ENCODE measurements at places on chromosomes 7 and 10.

- no peak for DNase-seq
These were observed 85.2 kb downstream of the ADAM12 start for GRCh38 chr10:126302826-126303665.

DNA sequence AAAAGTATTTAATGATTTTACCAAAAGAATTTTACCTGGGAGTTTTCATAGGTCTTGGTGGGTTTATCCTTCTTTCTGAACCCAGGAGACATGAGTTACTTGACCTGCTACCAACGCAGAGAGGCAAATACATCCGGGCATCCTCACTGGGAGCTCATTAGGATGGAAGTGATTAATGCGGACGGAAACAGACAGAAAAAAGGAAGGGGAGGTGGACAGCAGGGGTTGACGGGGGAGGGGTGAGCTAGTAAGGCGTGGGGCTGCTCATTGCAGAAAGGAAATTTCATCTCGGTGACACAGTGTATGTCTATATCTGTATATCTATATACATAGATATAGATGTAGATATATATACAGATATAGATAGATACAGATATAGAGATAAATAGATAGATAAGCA, 408.2 kb upstream of the ADARB2 start:
- no peak for DNase-seq

DNA sequence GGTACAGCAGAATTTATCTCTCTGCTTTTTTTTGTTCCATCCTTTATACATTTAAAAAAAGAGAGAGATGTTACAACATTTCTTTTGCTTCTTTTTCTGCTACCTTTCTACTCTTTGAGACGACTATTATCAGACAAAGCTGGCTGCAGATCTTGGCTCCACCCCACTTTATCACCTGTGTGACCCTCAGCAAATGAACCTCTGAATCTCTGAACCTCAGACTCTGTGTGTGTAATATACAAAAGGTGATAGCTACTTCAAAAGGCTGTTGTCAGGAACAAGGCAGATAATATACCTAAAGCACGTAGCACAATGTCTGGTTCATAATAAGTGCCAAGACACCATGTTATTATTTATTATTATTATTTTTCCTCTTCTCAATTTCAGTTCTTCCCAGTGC, 32.6 kb upstream of the UBE2D1 start:
- DNase-seq = no peak

DNA sequence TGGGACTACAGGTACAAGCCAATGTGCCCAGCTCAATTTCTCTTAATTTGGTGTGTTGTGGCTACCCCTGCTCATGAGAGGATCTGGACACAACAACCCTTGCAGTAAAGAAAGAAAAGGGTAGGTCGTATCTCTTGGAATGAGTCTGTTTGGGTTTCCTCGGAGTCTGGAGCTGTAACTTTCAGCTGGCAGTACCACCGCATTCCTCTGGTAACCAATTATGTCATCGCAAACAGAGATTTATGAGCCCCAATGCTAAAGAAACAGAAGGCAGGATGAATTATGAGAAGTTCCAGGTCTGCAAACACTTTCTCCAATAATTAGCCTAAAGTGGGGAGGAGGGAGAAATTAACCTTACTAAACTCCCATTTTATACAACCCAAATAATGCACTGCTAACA, 186.6 kb upstream of the NRP1 start:
- DNase-seq = no peak

DNA sequence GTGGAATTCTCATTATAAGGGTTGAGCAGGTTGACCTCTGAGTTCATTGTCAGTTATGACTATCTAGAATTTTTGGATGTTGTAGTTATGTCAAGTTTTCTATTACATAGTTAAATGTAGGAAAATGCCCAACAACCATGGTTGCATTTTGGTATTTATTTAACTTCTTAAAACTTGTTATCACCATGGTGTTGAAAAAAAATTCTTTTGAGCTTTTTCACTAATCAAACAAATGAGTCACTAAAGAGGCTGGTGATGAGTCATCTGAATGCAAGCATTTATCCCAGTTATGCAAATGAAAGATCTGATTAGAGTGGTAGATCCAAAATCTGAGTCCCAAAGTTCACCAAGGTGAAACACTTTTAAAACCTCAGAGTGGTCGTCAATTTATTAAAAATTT, 624.7 kb upstream of the IGFBP3 start:
- DNase-seq = no peak

Measured in inflammatory macrophage treated with lipopolysaccharide for 1 hour (primary cell).